ENCODE measurements at places on chromosomes 4 and X.

DNA sequence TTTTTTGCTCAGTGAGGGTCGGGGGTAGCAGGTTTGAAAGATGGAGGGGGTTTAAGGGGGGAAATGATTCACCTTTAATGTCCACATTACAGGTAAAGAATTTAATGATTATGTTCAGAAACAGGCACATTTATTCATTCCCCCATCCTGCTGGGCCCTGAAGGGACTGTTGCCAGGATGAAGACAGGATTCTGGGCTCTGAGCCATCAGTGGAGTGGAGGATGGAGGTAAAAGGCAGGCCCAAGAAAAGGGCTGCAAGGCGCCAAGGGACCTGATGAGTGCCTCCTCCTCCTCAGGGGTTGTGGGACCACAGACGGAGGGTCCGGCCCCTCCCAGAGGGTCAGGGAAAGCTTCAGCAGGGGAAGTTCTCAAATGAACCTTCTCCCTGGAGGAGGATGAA lies 40.4 kb upstream of the PROM1 start:
- no peak for DNase-seq
- H3K36me3 ChIP-seq: no peaks in the 10 kb centered on the region
- no peak overlapping the region for H3K4me3 ChIP-seq
- no peaks in the 10 kb centered on the region for H3K27me3 ChIP-seq
- no peak overlapping the region for H3K27ac ChIP-seq
- no peaks in the 10 kb centered on the region for H3K4me1 ChIP-seq

- H3K27me3 ChIP-seq: no peaks in the 10 kb centered on the region
- H3K27ac ChIP-seq: no peak overlapping the region
- H3K4me1 ChIP-seq: no peaks in the 10 kb centered on the region
- H3K36me3 ChIP-seq: no peaks in the 10 kb centered on the region
These were observed 77.5 kb downstream of the INTS12 start for GRCh38 chr4:105630670-105631655.

- no peak overlapping the region for H3K4me3 ChIP-seq
- H3K27ac ChIP-seq: no peak overlapping the region
- no peaks in the 10 kb centered on the region for H3K4me1 ChIP-seq
- no peaks in the 10 kb centered on the region for H3K27me3 ChIP-seq
- DNase-seq: no peak
These were observed 60.8 kb upstream of the ESX1 start for GRCh38 chrX:104315555-104315954.

GRCh38 chrX:44784241-44784640 lies 59.6 kb upstream of the DUSP21 start:
- H3K4me3 ChIP-seq: no peak overlapping the region
- no peak overlapping the region for H3K27ac ChIP-seq
- H3K4me1 ChIP-seq: no peaks in the 10 kb centered on the region
- no peak for DNase-seq
- H3K36me3 ChIP-seq: no peaks in the 10 kb centered on the region
- no peaks in the 10 kb centered on the region for H3K27me3 ChIP-seq

DNA sequence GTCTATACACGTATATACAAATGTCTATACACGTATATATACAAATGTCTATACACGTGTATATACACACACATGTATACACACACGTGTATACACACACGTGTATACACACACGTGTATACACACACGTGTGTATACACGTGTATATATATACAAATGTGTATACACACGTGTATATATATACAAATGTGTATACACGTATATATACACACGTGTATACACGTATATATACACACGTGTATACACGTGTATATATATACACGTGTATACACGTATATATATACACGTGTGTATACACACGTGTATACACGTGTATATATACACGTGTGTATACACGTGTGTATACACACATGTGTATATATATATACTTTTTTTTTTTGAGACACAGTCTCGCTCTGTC lies 23.9 kb upstream of the N4BP2 start:
- H3K4me1 ChIP-seq: no peaks in the 10 kb centered on the region
- no peaks in the 10 kb centered on the region for H3K36me3 ChIP-seq
- H3K27ac ChIP-seq: no peak overlapping the region
- H3K4me3 ChIP-seq: no peak overlapping the region
- no peak for DNase-seq

All from ovary (tissue), 10 donors.